H9 (cell line): ENCODE measurements at places on chromosomes 1 and 21.

DNA sequence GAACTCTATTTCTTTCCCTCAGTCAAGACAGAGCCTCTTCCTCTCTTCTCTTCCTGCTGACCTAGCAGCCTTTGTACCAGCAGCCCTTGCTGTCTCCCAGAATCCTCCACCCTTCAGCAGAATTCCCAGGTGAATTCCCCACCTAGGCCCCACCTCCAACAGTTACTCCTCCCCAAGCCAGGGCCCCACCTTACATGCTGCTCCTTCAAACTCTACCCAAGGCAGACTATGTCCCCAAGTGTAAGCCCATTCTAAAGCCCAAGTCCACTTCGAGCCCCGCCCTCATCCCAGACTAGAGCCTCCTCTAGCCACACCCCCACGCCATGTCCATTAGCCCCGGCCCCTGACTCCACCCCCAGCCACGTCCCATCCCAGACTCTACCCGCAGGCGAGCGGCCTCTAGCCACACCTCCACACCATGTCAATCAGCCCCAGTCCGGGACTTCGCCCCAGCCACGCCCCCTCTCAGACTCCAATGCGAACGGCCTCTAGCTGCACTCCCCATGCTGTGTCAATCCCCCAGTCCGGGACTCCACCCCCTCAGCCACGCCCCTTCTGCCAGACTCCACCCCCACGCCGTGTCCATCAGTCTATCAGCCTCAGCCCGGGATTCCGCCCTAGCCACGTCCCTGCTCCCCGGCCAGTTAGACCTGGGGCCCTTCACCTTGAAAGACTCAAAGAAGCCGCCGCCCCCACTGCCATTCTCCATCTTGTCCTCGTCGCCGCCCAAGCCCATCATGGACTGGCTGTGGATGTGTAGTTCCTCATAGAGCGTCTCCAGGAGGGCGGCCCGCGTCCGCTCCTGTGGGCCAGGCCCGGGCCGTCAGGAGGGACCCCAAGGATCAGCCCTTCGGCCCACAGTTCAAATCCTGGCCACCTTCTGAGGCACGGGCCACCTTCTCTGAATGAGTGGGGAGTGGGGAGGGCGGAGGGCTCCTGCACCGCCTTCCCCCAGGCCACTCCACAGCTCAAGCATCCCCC is 61.3 kb downstream of the RAP1GAP start:
- DNase-seq, result peak; percentile 100

- peak; percentile 97 for DNase-seq
Observed at GRCh38 chr1:10980094-10980577, 32.3 kb upstream of the TARDBP start.

- peak; percentile 79 for DNase-seq
Observed at GRCh38 chr1:91617285-91617765, 116.7 kb downstream of the CDC7 start.

GRCh38 chr1:191870490-191870889 is 287.8 kb upstream of the RGS18 start:
- no peak for DNase-seq

DNA sequence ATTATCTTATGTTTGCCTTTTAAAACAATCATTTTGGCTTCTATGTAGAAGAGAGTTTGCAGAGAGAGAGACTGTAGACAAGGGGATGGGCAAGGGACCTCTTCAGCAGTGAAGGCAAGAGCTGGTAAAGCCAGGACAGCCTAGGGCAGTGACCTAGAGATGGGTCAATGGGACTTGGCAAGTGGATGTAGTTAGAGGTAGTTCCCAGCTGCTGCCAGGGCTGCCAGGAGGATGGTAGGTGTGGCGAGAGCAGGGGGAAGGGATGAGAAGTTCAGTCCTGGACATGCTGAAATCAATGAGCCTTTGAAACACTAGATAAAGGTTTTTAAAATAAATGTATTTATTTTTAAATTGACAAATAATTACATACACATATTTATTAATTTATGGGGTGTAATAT is 6.4 kb upstream of the SPRR5 start:
- no peak for DNase-seq

DNA sequence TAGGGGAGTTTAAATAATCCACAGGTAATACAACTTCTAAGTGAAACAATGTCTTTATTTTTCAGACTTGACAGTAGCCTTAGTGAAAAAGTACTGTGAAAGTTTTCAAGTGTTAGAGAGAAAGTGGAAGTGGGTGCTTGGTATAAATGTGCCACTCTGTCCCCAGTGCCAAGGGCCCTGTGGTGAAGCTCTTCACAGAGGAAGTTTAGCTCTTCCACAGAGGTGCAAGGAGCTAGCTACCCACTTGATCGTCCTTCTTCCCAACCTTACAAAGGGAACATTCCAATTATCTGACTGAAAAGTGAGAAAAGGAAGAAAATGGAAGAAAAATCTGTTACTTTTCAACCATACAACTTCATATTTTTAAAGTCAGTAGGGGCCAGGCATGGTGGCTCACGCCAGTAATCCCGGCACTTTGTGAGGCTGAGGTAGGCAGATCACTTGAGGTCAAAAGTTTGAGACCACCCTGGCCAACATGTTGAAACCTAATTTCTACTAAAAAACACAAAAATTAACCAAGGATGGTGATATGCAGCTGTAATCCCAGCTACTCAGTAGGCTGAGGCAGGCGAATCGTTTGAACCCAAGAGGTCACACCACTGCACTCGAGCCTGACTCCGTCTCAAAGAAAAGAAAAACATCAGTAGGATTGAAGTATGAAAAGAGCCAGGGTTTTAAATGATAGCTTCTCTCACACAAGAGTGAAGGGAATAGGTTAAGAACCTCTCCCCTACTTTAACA is 41.0 kb upstream of the PTPRC start:
- DNase-seq, result no peak

DNA sequence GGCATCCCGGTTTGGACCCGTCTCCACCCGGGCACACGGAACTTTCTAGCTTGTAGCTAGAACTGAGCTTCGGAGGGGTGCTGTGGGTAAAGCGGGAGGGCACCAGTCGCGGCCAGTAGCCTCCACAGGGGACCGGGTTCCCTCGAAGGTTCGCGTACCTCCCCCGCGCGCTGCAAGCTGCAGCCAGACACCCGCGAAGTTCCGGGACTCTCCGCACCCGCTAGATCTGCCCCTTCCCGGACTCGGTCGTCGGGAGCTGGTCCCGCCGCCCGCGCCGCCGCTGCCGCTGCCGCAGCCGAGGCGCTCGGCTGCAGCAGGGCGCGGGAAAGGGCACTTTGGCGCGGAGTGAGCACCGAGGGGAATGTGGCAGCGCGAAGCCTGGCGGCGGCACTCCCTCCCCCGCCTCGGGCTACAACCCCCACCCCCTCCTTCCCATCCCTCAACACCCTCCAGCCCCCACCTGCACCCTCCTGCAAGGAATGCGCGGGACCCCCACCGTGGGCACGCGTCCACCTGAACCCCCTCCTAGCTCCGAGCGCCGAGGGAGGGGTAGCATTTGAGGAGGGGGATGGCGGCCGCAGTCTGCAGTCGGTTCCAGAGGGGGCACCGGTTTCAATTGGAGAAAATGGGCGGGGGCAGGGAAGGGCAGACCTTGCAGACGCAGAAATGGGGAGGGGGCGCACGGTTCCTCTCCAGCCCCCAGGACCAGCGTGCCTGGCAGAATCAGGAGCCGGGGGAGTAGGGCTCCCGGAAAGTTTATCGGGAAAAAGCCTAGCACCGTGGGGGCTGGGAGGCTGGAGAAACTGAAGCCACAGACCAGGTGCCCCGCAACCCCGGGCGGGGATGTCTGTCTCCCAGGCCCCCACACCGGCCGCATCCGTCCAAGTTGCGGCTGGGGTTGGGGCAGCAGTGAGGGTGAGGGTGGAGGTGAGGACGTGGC is 968 bp downstream of the CSMD2 start:
- DNase-seq, result peak; percentile 51

DNA sequence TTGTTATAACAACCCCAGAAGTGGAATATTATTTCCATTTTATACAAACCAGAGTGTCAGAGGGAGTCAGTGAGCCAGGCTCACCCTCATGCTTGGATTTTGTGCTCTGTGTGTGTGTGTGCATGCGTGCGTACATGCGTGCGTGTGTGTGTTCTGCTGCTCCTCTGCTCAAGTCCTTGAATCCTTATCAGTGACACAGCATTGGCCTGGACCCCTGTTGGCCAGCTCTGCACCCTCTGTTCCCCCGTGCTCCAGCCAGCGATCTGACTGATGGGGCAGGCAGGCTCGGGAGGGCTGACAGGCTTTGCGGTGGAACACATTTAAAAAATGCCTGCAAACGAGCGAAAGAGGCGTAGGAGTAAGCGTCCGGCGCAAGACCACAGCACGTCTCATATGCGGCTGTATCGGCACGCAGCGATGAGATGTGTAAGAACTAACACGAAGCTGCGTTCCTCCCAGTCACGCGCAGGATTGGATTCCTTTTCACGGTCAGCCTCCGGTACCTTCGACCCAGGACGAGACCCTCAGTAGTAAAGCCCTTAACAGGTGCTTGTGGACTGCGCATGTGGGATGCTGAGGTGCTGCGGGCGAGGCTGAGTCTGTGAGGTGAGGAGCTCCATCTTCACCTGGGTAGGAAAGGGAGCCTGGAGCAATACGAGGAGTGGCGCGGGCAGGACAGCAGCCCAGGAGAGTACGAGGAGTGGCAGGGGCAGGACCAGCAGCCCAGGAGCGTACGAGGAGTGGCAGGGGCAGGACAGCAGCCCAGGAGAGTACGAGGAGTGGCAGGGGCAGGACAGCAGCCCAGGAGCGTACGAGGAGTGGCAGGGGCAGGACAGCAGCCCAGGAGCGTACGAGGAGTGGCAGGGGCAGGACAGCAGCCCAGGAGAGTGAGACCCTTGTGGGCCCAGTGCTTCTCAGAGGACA is 130.9 kb downstream of the GALNT2 start:
- no peak for DNase-seq
